ENCODE measurements at places on chromosomes 2 and 18. TPM values are rescaled to one million over a fixed set of nuclear protein-coding genes. Genes with fewer than 3 reads are reported as not detected.

- no peaks in the 10 kb centered on the region for H3K27me3 ChIP-seq
- no peak overlapping the region for H3K4me3 ChIP-seq
- H3K27ac ChIP-seq: no peak overlapping the region
Measured at GRCh38 chr2:109242654-109243331, 113.8 kb downstream of the SH3RF3 start.

GRCh38 chr2:121527009-121527682, 3.5 kb upstream of the RNU4ATAC start:
- H3K27ac ChIP-seq: no peak overlapping the region
- no peak for DNase-seq
- H3K4me1 ChIP-seq: peaks cover 29% of the 10 kb centered on the region
- no peaks in the 10 kb centered on the region for H3K27me3 ChIP-seq
- peaks cover 39% of the 10 kb centered on the region for H3K36me3 ChIP-seq

GRCh38 chr2:156430980-156431358, 5.2 kb upstream of the GPD2 start:
- H3K4me3 ChIP-seq: no peak overlapping the region
- H3K27me3 ChIP-seq: peaks cover 3% of the 10 kb centered on the region
- peaks cover 12% of the 10 kb centered on the region for H3K4me1 ChIP-seq
- H3K27ac ChIP-seq: no peak overlapping the region
- DNase-seq: no peak
- no peaks in the 10 kb centered on the region for H3K36me3 ChIP-seq

DNA sequence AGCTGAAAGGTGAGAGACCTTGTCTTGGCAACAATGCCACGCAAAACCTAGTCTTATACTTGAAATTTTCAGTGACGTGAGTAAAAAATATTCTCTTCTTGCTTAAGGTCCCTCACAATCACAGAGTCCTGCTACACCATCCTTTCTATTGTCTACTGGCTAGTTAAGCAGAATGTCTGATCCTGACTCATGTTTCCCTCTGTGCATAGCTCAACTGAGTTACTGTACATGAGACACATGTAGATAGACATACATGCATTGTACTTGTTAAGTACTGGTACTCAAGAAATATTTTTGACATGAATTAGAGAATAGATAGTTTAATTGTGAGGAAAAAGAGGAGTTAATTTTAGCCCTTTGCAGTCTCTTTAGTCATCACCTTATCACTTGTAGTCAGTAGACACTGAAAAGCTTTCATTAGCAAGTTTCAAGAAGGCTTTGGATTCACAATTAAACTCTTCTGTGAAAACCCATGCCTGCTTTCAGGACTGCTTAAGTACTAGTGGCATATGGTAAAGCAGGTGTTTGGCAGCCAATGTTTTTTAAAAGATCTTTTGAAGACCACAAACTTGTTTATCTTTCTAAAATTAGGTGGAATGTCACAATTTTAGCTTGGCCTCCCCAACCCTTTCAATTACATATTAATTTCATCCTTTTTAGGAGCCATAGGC, 158.7 kb upstream of the CCDC150 start:
- no peak overlapping the region for H3K27ac ChIP-seq
- H3K4me3 ChIP-seq: no peak overlapping the region
- H3K4me1 ChIP-seq: peaks cover 1% of the 10 kb centered on the region
- peaks cover 17% of the 10 kb centered on the region for H3K27me3 ChIP-seq

TUBA3E gene
- total RNA-seq: not detected

RRM2 gene
- total RNA-seq: 1.4 TPM

UCN gene
- total RNA-seq: 6.9 TPM

ESPNL gene
- total RNA-seq: 0.16 TPM
